NCI-H1436 (cell line): ENCODE measurements at places on chromosomes 13 and 19.

DNA sequence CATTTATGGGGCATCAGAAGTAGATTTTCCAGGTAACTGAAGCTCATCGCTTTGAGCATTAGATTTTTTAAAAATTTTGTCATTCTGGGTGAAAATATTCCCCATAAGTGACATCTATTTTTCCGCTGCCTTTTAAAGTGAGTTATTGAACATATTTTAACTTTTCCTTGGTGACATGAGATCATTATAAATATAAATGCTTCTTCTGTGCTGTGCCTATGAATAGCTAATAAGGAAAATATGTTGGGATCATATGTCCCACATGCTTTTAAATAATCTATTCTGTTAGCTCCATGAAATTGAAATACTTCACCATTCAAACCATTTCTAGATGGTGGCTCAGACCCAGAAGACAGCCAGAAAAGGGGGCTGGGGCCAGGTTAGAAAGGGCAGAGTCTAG is 14.1 kb downstream of the ATP7B start:
- DNase-seq = no peak

DNA sequence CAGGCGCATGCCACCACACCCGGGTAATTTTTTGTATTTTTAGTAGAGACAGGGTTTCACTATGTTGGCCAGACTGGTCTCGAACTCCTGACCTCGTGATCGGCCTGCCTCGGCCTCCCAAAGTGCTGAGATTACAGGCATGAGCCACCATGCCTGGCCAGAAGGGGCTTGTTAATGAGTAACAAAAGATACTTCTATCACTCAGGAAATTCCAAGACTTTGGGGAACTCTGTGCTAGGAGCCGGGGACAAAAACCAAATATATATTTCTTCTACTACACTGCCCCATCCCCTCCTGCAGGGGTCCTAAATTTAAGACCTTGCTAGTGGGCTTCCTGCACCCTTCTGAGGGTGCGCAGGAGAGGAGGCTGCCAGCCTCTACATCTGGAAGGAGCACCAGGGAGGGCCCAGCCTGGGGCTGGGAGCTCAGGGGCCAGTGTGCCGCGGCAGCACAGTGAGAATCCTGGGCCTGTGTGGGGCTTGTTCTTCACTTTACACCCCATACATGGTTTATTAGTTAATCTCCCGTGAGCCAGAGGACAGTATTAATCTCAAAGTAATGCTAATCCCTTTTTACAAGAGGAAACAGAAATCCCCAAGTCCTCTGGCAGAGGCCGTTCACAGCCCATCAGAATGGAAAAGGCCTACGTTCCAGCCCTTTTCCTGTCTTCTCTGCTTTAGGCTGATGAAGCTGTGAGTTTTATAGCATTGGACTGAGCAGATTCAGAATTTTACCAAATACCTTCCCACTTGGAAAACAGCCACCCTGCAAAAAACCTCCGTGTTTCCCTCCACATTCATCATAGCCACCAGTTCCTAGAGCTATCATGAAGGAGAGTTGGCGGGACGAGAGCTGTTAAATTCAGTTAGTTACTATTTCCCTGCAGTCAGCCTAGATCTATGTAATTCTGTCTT is 44.4 kb upstream of the NPAS1 start:
- DNase-seq = no peak

- DNase-seq = peak; percentile 32
Observed at GRCh38 chr19:29524912-29525831, 622 bp upstream of the VSTM2B start.

- DNase-seq = no peak
Observed at GRCh38 chr19:18558202-18558555, 509 bp downstream of the KXD1 start.

DNA sequence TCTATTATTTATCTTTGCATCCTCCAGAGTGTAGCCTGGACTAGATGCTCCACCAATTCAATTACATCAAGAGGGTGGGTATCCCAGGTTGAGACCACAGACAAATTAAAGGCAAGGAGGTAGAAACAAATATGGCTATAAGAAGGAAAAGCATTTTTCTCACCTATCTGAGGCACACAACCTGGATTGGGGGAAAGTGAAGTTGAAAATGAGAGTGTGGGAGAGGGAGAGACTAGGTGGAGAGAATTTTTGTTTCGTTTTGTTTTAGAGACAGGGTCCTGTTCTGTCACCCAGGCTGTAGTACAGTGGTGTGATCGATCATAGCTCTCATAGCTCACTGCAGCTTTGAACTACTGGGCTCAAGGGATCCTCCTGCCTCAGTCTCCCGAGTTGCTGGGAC is 5.8 kb upstream of the PRODH2 start:
- DNase-seq = no peak
